Memory B cell (primary cell): ENCODE measurements at places on chromosomes 12 and 14.

DNA sequence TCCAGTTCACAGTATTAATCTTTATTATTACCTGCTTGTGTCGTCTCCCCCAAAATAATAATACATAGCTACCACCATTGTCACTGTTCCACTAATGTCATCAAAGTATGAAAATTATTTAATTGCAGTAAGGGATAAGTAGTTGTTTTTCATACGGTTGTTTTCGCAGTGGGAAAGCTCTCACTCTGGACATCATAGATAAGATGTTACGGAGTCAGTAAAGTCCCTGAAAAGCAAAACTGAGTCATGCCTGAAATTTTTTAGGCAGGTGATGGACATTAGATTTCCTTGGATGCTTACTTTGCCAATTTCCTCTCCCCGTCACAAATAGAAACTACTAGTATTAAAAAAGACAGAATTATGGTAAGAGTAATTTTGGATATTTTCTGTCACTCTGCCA, 13.2 kb downstream of the PNP start:
- no peak for DNase-seq

GRCh38 chr12:119665164-119665929, 2.6 kb upstream of the PRKAB1 start:
- DNase-seq, result no peak

DNA sequence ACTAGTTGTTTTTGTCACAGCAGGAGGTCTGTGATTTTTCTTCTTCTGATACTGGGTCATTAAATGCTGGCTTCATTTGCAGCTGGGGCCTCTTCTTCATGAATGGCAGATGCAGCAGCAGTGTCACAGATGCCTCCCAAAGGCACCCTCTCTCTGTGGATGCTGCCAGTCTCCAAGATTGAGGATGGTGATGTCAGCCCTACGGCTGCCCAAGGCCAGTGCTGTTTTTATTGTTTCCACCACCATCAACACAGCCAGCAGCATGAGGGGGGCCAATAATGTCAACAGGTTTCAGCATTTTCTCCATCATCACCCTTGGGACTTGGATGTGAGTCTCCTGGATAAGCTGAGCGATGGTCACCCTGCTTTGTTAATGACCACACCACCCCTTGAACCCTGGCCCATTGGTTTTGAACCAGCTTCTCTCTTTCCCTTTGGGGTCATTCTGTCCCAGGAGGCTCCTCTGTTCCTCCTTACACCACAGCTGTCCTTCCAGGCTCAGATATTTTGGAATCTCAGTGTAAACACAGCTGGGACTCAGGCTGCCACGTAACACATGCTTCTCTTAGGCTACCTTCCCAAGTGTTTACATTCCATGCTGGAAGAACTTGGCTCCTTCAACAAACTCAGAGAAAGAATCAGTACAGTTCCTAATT, 151.7 kb upstream of the DDHD1 start:
- no peak for DNase-seq

DNA sequence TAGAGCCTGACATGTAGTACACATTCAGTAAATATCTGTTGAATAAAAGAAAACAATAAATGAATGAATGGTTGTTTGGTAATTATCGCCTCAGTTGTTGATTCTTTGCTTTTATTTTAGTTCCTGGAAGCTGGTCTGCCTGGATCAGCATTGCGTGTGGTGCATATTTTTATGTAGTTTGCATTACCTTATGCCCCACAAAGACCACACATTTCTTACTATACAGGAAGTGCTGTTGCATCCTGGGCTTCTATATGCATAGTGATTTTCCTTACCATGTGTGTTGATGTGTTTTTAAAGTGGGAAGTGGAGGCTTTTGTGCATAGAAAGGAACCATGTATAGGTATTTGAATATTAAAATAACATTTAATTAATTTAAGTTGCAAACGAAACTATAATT, 43.6 kb downstream of the DYRK2 start:
- no peak for DNase-seq

DNA sequence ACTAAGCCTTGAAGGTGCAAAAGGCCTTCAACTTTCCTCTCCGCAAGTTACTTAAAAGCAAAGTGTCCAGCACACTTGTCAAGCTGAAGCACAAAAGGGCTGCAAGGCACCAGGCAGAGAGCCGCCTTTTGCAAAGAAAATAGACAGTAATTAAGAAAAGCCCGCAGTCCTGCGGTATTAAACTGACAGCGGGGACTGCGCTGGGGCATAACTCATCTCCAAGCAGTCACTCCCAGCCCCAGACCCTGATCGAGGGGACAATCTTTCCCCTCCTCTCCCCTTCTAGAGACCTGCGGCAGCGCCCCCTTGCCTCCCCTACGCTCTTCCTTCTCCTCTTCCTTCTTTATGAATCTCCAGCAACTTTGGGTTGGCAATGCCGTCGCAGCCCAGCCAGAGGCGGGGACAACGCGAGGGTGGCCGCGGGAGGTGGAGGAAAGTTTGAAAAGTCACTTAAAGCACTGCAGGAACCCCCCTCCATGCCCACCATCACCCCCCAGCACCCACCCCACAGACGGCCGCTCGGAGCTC, 200.9 kb upstream of the CAND1 start:
- DNase-seq, result no peak

DNA sequence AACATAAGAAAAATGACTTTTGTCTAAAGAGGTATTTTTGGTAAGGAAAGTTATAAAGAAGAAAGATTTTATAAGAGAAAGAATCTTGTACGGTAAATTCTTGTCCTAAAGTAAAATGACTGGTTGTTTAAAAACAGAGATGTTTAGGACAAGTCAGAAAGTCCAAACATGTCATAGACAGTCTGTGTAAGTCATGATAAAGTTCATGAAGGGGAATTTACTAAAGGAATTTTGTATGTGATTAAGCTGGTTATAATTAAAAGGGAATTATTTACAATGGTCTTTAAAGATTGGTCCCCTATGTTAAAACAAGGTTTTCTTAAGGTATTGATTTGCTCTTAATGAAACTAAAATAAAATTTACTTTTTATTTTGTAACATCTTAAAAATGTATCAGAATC, 269.4 kb upstream of the CCDC196 start:
- no peak for DNase-seq

- no peak for DNase-seq
Measured at GRCh38 chr12:84512751-84513150, 399.8 kb downstream of the SLC6A15 start.

DNA sequence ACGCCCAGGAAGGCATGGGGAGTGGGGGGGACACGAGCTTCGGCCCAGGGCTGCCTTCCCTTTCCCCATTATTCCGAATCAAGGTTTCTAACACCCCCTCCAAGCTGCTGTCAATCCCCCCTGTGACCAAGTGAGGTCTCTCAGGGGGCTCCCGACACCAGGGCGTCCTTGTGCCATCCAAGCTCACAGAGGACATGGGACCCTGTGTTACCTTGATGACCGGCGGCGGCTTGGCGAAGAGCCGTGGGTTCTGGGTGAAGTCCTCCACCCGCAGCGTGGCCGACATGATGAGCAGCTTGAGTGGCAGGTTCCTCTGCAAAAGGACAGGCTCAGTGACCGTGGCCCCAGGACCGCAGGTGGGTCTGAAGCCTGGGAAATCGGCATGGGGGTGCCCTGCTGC, 20.3 kb downstream of the DHX37 start:
- no peak for DNase-seq

DNA sequence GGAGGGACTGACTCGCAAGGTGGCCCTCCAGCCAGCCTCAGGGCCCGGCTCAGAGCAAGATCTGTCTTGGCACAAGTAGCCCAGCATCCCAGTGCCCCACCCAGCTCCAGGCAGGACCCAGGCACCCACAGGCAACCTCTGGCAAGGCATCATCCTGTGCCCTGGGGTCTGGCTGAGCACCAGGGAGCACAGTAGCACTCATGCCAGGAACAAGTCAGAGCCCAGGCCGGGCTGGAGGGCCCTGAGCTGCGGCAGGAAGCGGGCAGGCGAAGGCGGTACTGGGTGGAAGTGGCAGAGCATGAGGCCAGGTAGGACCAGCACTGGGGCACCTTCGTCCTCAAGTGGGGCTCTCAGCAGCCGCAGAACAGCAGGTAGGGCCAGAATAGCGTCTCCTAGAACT, 5.2 kb upstream of the DIO3 start:
- no peak for DNase-seq

GRCh38 chr12:51323317-51323960, 535 bp downstream of the BIN2 start:
- peak; percentile 32 for DNase-seq

GRCh38 chr12:49440035-49440434, 72.8 kb downstream of the SPATS2 start:
- DNase-seq, result no peak

DNA sequence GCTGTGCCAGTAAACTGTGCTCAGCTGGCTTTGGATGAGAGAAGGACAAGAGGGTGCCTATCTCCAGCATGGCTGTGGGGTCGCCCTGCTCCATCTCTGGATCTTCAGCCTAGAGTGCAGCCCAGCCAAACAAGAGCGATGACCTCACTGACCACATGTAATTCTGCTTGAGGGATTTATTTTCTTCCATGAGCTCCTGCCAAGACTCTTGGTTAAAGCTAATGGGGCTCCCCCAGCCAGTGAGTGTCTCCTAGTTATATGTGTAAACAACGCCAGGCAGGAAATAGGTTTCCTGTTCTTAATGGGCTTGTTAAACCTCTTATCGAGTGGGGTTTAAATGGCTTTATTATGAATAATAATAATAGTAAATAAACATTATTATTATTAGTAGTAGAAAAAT, 397.2 kb downstream of the NRXN3 start:
- DNase-seq, result no peak

GRCh38 chr12:24533716-24534352, 415.1 kb downstream of the BCAT1 start:
- DNase-seq, result no peak

- no peak for DNase-seq
Measured at GRCh38 chr14:90253826-90254225, 2.5 kb upstream of the PSMC1 start.

DNA sequence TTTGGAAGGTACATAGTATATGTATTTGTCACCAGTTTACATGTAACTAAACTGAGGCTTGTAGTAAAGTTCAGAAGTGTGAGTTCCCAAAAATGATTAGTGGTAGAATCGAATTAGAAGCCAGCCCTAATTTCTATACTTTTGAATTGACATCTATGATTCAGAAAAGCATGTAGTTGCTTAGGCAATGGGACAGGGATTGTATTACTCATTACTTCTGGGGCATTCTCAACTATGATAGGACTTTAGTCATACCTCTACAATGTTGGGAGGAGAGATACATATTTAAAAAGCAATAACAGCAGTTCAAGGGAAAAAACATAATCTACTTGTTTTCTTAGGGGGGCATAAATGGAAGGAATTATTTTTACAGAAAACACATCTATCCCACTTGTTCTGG, 277.9 kb upstream of the E2F7 start:
- DNase-seq, result no peak

DNA sequence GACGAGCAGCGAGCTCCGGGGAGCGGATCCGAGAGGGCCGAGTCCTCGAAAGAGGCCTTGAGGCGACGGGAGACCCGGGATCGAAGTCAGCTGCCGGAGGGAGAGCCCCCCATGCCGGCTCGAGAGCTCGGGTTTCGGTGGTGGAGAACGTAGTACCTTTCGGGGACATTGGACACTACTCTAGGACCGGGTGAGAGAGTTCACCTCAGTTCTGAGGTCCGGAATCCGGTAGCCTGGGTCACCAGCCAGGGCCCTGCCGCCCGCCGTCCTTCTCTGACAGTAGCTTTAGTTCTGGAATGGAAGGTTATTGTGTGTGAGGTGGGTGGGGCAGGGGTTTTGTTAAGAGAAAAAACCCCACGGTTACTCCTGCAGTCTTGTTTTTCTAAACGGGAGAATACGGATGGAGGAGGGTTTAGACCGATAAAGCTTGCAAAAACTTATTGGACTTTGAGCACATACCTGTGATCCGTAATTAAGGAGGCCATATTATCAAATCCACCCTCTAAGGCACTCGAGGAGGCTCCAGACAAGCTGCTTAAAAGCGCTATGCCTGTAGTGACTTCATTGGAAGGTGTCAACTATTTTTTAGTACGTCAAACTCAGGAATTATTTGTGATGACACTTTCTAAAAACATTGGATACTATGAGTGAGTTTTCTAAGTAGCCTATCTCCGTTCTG, 765 bp downstream of the SCYL2 start:
- no peak for DNase-seq

DNA sequence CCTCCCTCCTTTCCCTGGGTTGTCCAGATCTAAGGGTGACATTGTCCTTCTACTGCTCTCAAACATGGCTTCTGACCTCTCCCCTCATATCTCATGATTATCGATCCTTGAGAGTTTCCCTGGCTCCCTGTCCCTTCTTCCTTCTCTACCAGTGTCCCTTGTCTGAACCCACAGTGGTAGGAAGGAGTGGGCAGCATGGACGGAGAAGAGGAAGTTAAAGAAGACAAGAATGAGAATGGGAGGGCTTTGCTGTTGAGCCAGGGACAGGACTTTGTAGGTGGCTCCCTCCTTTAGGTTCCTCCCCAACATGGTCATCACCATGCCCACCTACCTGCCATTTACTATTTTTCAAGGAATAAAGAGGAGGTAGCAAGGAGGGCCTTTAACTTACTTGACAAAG, 166.7 kb downstream of the TMEM117 start:
- no peak for DNase-seq

DNA sequence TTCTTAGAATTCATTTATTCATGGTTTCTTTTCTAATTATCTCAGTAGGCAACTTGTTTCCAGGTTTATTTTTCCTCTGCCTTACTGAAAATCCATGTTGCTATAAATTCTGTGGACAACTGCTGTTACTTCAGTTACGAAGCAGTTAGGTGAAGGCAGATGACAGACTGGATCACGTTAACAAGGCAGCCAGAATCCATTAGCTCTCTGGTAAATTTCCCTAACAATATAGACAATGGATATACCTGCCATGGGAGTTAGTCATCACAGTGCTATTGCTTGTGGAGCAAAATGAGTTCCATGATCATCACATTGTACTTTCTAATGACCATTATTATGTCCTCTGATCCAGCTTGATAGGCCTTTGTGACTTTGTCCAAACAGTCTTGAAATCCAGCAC, 291.5 kb downstream of the NELL2 start:
- no peak for DNase-seq

- no peak for DNase-seq
Measured at GRCh38 chr14:72591391-72591790, 302.5 kb downstream of the DPF3 start.

- peak; percentile 5 for DNase-seq
Measured at GRCh38 chr12:5912437-5913334, 32.4 kb downstream of the ANO2 start.

DNA sequence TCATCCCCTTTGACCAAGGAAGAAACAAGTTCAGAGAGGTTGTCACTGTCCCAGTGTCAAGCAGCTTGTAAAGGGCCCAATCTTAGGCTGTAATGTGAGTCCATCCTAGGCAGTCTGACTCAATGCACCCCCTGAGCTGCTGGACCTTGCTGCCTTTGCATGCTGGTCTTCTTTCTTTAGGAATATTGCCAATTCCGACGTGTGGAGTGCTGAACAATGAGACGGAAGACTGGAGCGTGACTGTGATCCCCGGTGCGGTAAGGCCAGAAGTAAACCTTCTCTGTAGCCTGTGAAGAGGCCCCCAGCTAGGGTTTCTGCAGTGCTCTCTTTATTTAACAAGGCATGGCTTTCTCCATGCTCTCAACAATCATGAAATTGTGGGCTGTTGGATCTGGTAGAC, 963 bp downstream of the TCTN2 start:
- no peak for DNase-seq
